ENCODE measurements at places on chromosomes 11 and 22.
A peak's percentile ranks its signal among the peaks of the same experiment; 100 is the strongest.

DNA sequence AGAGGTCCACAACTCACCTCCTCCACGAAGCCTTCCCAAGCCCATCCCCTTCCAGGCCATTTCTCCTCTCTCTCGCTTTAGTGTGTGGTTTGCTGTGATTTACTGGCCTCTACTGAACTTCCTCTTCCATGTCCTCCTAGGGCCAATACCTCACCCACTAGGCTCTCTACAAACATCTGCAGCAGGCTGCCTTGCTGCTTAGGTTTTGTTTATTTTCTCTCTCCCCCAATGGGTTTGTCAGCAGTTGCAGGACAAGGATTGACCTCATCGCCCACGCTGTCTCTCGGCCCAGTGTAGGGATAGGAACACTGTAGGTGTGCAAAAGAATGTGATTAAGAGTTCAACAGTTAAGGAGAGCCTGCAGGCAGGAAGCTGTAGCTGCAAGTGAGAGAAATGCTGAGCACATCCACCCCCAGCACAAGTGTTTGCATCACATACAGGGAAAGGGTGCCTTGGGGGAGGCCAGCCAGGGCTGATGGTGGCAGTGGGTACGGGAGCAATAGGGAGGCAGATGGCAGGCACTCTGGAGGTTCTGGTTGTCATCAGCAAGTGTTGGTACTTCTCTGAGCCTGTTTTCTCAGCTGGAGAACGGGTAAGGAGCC, 1.4 kb downstream of the PC start:
- no peak for DNase-seq

GRCh38 chr22:40425082-40425481, 54.7 kb downstream of the SGSM3 start:
- no peak for DNase-seq

DNA sequence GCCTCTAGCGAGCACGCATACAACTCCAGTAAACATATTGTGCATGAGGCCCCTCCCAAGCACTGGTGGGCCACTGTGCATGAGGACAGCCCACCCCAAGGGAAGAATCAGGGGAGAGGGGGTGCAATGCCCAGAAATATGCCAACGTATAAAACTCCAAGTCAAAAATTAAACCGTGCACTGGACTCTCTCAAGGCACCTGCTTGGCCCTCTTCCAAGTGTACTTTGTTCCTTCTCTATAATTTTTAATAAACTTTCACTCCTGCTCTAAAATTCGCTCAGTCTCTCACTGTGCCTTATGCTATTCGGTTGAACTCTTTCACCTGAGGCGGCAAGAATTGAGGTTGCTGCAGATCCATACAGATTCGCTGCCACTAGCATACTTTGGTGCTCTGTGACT, 465.3 kb upstream of the TENM4 start:
- no peak for DNase-seq

GRCh38 chr11:133901316-133901715, 55.5 kb downstream of the IGSF9B start:
- no peak for DNase-seq

GRCh38 chr11:129279326-129280026, 87.4 kb upstream of the ARHGAP32 start:
- DNase-seq: peak; percentile 58

GRCh38 chr22:42151924-42152635, 21.5 kb upstream of the CYP2D6 start:
- DNase-seq: no peak

DNA sequence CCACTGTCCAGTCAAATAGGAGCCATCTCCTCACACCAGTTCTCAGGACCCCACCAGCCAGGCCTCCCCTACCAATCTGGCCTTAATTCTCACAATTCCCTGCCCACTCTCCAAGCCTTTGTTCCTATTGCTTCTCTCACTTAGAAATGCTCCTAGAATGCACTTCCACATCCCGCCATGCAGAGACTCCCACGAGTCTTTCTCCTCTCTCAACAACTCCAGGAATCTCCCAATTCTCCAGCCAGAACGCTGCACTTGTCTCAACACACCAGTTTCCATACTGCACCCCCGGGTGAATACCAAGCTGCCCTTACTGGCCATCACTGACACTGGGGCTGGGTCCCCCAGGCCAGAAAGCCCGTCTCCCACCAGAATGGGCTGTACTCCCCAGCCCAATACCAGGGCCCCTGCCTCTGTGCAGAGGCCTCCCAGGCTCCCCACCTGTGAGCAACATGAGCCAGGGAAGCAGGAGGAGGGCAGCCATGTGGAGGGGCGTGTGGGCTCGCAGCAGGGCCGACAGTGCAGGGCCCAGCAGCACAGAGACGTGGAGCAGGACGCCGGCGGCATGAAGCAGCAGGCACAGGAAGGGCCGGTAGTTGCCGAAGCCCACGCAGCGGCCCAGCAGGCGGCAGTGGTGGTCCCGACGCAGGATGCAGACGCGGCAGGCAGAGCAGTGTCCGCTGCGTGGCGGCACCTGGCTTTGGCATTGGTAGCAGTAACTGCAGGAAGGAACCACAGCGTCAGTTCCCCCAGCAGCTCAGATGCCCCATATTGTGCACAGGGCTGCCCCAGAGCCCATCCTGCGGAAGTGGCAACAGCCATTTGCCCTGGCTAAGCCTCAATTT, 2.4 kb downstream of the ZDHHC24 start:
- DNase-seq: peak; percentile 35

- DNase-seq: no peak
These were observed 686.2 kb downstream of the OPCML start for GRCh38 chr11:132846075-132846474.

DNA sequence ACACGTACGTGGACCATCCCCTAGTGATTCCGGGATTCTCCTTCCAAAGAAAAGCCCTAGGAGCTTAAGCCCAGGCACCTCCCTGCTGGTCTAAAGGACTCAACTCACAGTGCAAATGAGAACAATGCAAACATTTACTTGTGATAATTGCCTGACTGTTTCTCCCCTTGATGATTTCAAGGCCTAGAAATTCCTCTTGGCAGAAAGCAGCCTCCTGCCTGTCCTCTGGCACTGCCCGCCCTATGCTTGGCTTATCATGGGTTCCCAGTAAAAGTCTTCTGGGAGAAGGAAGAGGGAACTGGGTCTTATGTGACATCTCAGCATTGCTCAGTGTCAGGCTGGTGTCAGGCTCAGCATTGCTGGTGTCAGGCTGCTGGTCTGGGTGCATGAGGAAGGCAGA, 351.8 kb downstream of the SHANK2 start:
- no peak for DNase-seq

GRCh38 chr11:123479048-123479837, 49.2 kb downstream of the GRAMD1B start:
- no peak for DNase-seq

- DNase-seq: no peak
These were observed 284.6 kb downstream of the GUCY1A2 start for GRCh38 chr11:106733635-106734034.

- DNase-seq: no peak
These were observed at the start of gene INPPL1 for GRCh38 chr11:72224564-72225410. INPPL1 (plus strand) TSS chr11:72224767; CDS start chr11:72224985, 218 bp downstream.

DNA sequence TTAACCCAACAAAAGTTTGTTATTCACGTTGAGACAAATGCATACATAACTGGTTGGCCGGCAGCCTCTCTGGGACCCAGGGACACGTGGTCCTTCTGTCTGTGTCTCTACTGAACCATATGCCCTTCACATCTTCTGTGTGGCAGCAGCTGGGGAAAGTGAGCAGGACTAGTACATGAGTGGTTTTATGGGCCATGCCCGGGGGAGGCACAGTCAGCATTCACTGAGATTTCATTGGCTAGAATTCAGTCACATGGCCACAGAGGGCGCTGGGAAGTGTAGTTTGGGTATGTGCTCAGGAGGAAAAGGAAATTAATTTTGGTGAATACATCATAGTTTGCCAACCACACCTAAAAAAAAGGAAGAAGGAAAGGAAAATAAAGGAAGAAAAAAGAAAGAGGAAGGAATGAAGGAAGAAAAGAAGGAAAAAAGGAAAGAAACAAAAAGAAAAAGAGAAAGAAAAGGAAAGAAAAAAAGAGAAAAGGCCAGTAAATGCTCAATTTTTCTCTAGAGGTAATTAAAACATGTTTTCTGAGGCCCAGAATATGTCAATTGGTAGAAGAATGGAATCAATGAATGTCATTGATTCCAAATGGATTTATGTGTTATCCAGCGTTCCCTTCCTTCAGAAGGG, 55.9 kb upstream of the KIRREL3 start:
- DNase-seq: no peak

GRCh38 chr11:46315033-46315738, 32.1 kb upstream of the DGKZ start:
- peak; percentile 59 for DNase-seq

DNA sequence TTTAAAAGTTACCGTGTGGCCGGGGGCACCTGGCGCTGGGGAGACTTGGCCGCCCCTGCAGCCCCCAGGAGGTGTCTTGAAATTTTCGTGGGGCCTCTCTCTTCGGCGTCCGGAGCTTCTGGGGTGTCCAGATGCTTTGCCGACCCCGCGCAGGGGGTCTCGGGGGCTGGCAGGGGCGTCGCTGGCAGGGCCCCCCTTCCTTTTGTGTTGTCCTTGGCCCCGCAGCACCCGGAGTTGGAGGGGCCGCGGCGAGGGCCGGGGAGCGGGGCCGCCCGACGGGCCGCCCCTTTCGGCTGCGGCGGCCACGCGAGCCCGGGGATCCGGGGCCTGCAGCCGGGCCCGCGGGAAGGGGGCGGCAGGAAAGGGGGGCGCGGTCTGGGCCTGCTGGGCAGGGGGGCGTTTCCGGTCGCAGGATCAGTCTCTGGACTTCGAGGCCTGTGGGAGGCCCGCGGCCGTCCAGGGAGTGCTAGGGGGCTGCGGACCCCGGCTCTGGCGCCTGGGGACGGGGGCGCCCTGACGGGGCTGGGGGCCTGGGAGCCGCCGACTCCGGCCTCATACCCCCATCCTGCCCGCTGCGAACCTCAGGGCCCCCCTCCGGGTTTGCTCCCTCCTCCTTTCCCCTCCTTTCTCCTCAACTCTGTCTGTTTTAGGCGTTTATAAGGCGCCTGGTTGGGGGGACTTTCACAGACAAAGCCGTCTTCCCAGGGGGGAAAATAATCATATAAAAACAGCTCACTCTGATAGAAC, 869 bp downstream of the ZC3H7B start:
- no peak for DNase-seq

- no peak for DNase-seq
These were observed 43.1 kb downstream of the FDX1 start for GRCh38 chr11:110472858-110473257.

- no peak for DNase-seq
These were observed 2.8 kb downstream of the CTSW start for GRCh38 chr11:65882120-65883057.

GRCh38 chr11:29320196-29320595, 696.6 kb downstream of the KCNA4 start:
- DNase-seq: no peak

DNA sequence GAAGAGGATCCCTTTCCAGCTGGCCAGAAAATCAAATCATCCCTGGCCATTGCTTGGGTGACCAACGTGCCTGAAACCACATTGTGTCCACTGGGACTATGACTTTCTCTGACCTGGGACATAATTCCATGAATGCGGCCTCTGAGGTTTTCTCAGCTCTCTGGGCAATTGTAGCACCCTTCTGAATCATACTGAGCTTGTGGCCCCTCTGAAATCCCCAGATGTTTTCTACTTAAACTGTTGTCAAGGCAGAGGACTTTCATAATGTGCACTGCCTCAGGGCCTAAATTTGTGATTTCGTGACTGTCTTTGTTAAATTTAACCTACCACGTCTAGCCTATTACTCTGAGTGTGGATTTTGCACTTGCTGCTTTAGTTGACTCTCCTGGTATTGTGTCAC, 321.1 kb upstream of the PLET1 start:
- no peak for DNase-seq

GRCh38 chr22:50019316-50019715, 6.8 kb upstream of the IL17REL start:
- DNase-seq: no peak

- no peak for DNase-seq
These were observed 60.2 kb downstream of the BRD1 start for GRCh38 chr22:49767355-49768062.

GRCh38 chr11:32713496-32713895, 81.0 kb downstream of the CCDC73 start:
- DNase-seq: no peak

- DNase-seq: no peak
These were observed 310.2 kb downstream of the TBC1D22A start for GRCh38 chr22:47072642-47072967.

DNA sequence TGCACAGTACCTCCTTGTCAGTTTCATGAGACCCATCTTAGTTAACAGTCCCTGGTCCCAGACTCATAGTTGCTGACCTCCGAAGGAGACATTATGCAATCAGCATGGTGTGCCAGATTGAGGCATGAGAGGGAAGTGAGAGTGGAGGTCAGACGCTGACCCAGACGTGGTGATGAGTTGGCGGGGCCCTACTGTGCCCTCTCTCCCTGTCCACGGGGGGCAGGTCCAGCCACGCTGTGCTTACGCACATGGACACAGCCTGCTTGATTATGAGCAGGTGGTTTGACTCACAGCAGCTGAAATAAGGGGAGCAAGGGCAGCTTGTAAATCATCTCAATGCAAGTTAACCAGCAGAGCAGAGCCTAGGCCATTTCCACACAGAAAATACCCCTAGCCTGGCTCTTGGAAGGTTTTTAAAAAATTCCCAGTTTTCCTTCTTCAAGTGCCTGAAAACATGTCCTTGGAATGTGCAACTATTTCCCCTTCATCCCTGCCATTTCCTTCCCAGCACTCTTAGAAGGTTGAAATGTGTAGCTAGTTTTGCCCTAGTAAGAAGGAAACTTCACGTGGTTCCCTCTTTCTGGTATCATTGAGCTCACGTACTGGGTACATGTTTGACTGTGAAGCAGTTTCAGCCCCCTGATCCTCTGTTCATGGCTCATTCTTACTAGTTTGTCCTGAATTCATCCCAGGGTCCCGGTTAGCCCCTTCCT, 122.6 kb upstream of the SORL1-AS1 start:
- DNase-seq: no peak

- DNase-seq: no peak
These were observed 3.0 kb downstream of the INPPL1 start for GRCh38 chr11:72227316-72228228.

- DNase-seq: no peak
These were observed 25.9 kb downstream of the CDKN1C start for GRCh38 chr11:2859699-2860037.

GRCh38 chr11:19392321-19392720, 151.6 kb upstream of the E2F8 start:
- DNase-seq: no peak

DNA sequence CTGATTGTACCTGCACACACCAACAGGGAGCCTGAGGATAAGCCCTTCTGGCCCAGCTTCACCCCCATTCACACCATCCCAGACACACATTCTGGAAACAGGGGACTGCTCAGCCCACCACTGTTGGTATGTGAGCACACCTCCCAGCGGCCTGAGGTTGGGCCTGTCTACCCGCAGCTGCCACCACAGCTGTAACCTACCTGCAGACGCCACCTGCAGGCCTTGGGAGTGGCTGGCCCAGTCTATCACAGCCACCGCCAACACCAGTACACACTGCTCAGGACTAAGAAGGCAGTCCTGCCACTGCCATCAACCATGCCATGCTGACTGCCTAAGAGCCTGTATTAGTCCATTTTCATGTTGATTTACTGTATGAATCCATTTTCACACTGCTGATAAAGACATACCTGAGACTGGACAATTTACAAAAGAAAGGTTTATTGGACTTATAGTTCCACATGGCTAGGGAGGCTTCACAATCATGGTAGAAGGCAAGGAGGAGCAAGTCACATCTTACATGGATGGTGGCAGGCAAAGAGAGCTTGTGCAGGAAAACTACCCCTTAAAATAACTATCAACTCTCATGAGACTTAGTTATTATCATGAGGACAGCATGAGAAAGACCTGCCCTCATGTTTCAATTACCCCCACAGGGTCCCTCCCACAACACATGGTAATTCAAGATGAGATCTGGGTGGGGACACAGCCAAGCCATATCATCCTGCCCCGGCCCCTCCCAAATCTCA, 30.6 kb downstream of the RSF1 start:
- DNase-seq: no peak

Data from T follicular helper cell (primary cell).